CD4-positive, alpha-beta T cell treated with Interleukin-15 for 1 hour (primary cell): ENCODE measurements at places on chromosomes 6 and 20.

- no peak for DNase-seq
Observed at GRCh38 chr6:109389650-109390274, 7.5 kb upstream of the CD164 start.

DNA sequence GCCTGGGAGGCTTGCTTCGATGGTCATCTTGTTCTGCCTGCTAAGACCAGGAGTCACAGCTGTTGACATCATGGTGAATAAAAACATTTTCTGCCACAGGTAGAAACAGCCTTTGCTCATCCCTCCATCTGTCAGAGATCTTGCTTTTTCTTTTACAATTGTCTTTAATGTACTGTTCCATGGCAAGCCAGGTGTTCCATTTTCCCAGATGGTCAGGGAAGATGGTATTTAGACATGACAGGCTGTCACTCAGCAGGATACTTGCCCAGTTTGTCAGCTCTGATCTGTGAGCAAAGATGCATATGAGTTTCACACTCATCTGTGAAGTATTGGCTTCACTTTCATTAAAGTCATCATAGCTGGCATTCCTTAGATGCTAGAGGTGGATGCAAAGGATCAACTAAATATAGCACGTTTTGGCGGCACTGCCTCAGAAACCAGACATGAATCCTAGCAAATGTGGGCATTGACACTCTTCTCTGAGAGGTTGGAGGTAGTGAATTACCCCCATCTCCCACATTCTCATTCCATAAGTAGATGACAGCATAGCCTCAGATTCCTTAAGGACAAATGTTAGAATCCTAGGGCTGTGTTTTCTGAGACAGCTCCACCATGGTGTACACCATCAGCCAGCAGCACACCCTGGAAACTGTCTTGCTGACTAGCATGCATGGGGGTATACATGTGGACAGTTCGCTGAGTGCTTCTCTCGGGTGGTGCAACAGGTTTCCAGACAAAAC lies 4.2 kb downstream of the SSTR4 start:
- no peak for DNase-seq

- DNase-seq: no peak
Observed at GRCh38 chr6:118294906-118295305, 253.2 kb upstream of the PLN start.

DNA sequence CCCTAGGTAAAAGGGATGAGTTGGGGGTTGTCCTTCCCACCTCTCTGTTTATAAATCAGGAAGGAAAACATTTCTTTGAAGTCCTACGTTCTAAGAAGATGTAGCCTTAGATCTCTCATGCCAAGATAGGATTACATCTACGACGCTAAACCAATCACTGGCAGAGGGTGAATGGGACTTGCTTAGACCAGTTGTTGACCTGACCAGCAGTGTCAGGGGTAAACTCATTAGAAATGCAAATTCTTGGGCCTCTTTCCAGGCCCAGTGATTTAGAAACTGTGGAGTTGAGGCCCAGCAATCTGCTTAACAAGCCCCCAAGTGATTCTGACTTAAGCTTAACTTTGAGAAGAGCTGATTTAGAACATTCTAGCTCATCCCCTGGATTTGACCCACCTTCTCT lies 147.1 kb upstream of the THEMIS start:
- no peak for DNase-seq

GRCh38 chr20:45487231-45487635 lies 17.7 kb downstream of the WFDC2 start:
- DNase-seq: no peak

- DNase-seq: no peak
Observed at GRCh38 chr6:109877028-109878004, 100.8 kb upstream of the GPR6 start.

DNA sequence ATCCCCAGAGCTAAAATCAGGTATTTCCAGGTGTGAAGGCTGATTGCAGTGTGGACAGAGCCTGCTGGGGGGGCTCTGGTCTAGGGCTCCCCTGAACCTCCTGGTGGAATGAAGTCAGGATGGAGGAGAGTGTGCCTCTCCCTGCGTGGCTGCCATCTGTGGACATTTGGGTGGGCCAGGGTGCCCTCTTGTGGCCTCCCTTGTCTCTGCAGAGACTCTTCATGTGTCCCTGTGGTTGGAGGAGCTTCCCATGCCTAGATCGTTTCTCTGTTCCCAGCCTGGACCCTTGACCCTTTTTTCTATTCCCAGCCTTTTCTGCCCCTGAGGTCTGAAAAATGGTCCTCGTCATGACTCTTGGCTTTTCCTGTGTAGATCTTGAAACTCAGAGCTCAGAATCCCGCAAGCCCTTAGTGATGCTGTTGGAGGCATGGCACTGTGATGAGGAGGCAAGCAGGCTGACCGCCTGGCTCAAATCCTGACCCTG lies 9.9 kb upstream of the PSMF1 start:
- DNase-seq: peak; percentile 46

DNA sequence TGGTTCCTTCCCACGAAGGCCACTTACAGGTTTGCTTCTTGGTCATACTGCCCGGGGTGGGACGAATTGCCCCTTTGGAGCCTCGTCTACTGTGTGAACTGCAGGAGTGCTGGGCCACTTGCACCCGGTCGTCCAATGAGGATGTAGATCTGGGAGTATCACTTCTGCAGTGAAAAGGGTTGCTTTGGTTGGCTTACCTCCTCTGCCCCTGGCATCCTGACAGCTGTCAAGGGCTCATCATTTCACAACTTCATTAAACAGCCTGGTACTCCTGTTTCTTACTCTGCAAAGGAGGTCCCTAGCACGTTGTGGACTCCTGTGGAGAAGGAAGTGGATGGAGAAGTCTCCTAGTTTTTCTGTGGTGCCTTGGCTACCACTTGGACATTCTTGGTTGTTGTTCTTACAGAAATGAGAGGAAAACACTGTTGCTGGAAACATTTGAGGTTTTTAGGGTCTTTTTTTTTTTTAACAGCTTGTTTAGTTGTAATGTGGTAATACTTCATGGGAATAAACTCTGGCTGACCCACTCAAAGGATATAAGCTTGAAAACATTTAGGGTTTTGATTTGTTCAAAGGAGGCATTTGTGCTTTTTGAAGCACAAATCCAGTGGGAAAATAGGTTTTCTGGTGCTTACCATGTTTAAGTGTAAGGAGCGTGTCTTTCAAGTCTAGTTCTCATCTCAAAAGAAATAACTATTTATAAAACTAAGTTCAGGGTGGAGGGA lies 60.7 kb downstream of the AKAP12 start:
- DNase-seq: no peak

GRCh38 chr6:142182004-142182403 lies 34.9 kb downstream of the VTA1 start:
- no peak for DNase-seq

DNA sequence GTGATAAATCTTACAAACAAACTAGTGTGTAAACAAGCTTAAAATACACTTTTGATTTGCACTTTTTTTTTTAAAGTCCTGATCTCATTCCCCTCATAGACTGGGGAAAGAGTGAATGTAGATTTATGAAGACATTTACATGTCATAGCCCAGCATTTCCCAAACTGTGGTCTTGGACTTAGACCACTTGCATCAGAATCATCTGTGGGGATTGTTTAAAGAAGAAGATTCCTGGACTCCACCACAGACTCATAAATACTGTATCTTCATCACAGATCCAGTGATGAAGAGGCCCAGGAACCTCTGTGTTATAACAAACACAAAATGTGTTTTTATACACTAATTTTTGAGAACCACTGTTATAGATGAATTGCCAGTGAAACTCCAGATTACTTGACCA lies 99.5 kb downstream of the KCNQ5 start:
- DNase-seq: no peak

DNA sequence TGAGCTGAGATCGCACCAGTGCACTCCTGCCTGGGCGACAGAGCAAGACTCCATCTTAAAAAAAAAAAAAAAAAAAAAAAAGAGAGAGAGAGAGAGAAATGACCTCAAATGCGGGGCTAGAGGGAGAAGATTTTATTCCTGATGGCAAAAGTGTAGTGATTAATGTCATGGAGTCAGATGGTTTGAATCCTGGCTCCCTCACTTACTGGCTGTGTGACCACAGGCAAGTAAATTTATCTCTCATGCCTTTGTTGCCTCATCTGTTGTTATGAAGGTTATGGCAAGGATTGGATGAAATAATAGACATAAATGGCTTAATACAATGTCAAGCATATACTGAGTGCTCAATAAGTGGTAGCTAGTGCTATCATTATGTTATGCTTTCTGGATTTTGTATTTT lies 29.3 kb downstream of the RIN2 start:
- DNase-seq: no peak

- DNase-seq: no peak
Observed at GRCh38 chr6:168578036-168578435, 137.1 kb downstream of the SMOC2 start.

DNA sequence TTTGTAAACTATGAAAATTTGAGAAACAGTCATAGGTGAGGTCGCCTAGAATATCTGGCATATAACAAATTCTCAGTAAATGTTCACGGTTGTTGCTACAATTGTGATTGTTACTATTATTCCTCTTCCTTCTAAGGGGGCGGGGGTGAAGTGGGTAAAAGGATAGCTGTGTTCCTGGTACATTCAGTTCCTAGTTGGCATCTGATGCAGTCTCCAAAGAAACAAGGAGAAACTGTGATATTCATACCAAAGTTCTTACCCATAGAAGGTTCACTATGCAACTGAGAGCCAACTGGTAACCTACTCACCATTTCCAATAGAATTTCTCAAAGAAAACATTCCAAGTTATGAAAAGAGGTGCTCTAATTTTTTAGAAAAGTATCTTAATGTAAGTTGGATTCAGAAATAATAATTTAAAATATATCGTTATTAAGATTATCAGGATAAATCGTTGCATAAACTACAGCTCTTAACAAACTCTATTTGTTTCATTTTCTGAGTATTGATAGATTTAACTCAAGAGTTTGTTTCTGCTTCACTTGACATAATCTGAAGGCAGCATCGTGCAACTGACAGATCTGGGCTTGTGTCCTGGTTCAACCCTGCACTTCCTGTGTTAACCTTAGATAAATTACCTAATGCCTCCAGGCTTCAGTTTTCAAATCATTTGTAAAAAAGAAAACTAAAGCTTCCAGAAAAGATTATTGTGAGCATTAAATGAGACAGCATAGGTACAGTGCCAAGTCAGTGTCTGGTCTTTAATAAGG lies 13.3 kb upstream of the MAP7 start:
- DNase-seq: no peak

- DNase-seq: no peak
Observed at GRCh38 chr6:159169193-159169555, at the start of gene FNDC1. Gene FNDC1, plus strand, starts transcription at chr6:159169400. Its CDS starts 197 bp downstream, at chr6:159169597.

- no peak for DNase-seq
Observed at GRCh38 chr6:128500014-128500413, 20.4 kb downstream of the PTPRK start.

GRCh38 chr20:23540624-23541023 lies 27.7 kb downstream of the CST9L start:
- no peak for DNase-seq

GRCh38 chr20:7313047-7313446 lies 545.6 kb downstream of the BMP2 start:
- no peak for DNase-seq

GRCh38 chr6:116877743-116878142 lies 701 bp downstream of the RFX6 start:
- DNase-seq: no peak

DNA sequence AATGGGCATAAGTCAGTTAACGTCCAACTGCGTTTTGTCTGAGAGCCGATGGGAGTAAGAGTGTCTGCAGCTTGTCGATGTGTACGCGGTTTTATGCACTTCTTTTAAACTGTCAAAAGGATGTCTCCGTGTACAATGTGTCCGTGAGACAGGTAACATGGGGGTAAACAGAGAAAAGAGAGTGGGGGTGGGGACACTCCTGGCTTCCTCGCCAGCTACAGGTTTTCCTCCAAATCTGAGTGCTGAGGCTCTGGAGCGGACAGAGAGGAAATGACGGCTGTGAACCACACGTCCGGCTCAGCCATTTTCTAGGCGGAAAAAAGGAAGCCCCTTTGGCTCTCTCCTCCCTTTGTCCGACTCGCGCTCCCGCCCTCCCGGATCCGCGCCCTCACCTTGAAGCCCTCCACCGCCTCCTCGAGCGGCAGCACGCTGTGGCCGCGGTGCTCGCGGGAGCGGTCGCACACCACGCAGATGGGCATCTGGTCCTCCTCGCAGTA lies 916 bp downstream of the TRIM27 start:
- DNase-seq: peak; percentile 44

DNA sequence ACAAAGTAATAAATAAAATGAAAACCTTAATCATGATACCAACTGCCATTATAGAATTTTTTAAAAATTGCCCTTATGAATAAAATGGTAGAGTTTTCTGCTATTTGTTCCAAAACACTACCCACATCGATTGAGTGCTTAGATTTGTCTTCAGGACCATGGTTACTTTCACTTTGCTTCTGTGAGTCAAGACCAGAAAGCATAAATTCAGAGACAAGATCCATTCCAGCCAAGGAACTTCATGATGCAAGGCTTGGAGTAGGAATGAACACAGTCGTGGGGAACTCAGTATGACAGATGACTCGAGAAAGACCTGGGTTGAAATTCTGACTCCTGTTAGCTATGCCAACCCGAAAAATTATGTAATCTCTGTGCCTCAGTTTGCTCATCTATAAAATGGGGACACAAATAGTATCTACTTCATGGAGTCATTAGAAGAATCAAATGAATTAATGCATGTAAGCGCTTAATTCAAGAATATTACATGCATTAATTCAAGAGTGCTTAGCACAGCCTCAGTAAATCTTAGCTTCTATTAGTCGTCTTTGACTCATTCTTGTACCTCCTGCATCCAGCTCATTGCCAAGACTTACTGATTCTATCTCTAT lies 72.5 kb upstream of the MYLIP start:
- no peak for DNase-seq

DNA sequence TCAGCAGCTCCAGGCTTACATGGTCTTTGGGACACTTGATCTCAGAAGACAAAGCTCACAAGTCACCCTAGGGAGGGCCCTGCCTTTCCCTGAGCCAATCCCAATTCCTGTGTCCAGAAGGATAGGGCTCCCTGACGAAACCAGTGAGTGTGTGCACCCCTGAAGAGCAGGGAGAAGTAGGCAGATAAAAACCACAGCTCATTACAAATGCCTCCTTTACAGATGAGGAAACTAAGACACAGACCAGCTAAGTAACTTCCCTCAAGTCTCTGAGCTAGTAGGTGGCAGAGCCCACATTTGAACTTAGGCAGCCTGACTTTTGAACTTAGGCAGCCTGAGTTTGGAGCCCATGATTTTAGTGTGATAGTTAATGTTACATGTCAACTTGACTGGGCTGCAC lies 6.7 kb upstream of the ZFAND3 start:
- no peak for DNase-seq
